NCI-H82 (cell line): ENCODE measurements at places on chromosomes 12 and 14.

GRCh38 chr12:63792338-63792737 is 12.6 kb downstream of the RXYLT1 start:
- peak; percentile 45 for DNase-seq

DNA sequence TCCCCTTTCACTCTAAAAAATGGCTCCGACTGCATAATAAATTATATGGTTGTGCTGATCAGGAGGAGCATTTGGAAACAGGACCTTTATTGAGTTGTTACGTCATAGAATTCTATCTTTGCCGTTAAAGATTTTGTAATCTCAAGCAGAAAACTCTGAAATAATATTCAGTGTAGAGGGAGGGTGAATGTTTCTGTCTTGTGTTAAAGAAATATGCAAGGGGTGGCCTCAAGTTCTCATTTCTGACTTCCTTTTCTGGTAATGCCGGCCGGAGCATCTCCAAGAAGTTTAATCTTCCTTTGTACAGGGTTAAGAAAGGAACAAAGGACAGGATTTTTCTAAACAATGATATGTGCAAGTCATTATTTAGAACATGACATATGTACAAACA is 165.1 kb downstream of the SLC38A4 start:
- no peak for DNase-seq

- no peak for DNase-seq
Measured at GRCh38 chr12:79560225-79560889, 130.4 kb downstream of the PAWR start.

DNA sequence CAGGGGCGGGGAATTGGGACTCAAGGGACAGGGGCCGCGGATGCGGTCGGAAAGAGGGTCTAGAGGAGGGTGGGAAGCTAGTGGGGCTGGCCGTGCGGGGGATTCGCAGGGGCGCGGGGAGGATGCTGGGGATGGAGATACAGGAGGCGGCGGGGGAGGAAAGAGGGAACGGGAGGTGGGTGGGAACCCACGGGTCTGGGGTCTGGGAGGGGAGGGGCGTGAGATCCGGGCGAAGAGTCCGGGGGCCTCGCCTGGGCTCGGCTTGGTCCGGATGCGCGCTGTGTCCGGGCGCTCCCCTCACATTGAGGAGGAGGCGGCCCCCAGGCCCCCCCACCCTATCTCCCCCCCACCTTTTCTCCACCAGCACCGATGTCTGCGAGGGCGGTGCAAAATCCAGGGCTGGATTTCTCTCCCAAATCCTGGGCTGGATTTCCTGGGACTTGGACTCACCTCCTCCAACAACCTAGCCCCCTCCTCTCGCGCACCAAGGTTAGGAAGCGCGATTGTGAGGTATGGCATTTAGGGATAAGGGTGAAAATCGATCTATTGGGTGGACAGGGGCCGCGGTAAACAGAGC is at the start of gene AGAP2:
Gene AGAP2 (minus strand): TSS at position 82 of the 577 bp plus-strand sequence. CDS start 496 bp downstream, outside the sequence.
- DNase-seq, result peak; percentile 77

DNA sequence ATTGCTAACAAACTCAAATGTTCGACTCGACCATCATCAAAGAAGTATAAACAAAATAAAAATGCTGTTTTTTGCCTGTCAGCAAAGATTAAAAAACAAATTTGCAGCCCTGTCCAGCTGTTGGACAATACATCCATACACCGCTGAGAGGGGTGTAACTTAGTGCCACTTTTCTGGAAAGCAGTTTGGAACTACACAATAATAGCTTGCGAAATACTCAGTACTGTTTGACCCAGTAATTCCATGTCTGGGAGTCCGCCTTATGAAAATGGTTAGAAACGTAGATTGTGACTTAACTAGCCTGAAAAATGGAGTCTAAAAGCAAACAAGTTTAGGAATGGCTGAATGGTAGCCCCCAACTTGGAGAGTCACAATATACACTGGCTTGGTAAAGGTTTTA is 6.4 kb downstream of the USP30 start:
- DNase-seq, result no peak

DNA sequence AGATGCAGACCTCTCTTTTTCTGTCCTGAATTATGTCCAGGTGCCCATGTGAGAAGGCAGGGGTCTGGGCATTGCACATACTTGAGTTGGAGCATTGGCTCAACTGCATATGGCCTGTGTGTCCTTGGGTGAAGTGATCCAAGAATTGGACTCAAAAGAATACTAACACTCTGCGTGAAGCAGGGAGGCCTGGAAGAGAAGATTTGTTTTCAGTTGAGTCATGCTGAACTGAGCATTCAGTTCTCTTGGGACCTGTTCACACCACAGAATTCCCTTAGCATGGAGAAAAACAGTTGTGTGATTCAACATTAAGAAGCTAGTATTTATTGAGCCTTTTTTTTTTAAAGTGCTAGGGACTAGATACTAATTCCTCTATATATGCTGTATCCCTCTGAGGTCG is 164.7 kb upstream of the TBX3 start:
- no peak for DNase-seq

GRCh38 chr12:128727999-128728398 is 95.8 kb downstream of the SLC15A4 start:
- no peak for DNase-seq

DNA sequence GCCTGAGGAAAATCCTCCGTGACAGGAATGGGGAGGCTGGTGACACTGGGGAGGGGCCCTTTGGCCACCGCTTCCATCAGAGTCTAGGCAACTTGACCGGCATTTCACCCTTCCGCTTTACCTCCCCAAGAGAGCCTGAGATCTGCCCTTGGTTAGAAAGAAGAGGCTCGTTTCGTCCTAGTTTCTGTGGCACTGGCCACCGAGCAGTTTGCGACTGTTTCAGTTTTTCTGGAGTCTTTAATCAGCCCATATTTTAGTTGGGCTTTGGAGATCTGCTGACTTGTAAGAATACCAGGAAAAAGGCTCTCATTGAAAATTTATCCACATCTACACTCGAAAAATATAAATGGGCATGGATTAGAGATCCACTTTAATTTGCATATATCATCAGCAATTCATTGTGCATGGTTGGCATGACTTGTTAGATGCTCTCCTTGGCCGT is 414 bp upstream of the ANKS1B start:
- DNase-seq, result peak; percentile 35
